ENCODE measurements at places on chromosomes 16 and 17.

GRCh38 chr17:8068736-8069586 lies 18.6 kb downstream of the ALOX12B start:
- DNase-seq, result no peak

- peak; percentile 90 for DNase-seq
These were observed 108.9 kb downstream of the ENGASE start for GRCh38 chr17:79183293-79184158.

GRCh38 chr16:25403852-25404251 lies 146.2 kb upstream of the ZKSCAN2 start:
- no peak for DNase-seq

GRCh38 chr16:8572919-8573724 lies 17.2 kb downstream of the TMEM114 start:
- DNase-seq, result peak; percentile 38

- DNase-seq, result no peak
These were observed 19.5 kb upstream of the RNF43 start for GRCh38 chr17:58436805-58437239.

DNA sequence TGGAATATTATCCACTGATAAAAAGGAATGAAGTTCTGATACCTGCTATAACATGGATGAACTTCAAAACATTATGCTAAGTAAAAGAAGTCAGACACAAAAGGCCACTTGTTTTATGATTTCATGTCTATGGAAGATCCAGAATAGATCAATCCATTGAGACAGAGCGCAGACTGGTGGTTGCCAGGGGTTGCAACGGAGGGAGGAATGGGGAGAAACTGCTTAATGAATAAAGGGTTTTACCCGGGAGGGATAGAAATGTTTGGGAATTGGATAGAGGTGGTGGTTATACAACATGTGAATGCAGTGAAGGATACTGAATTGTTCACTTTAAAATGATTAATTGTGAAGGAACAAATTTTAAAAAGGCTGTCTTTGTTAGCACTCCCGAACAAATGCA lies 30.2 kb downstream of the WDR59 start:
- no peak for DNase-seq

GRCh38 chr17:30961209-30962188 lies 9.3 kb upstream of the RNF135 start:
- DNase-seq, result peak; percentile 4

GRCh38 chr17:5561736-5562571 lies 22.4 kb downstream of the NLRP1 start:
- DNase-seq, result peak; percentile 38

DNA sequence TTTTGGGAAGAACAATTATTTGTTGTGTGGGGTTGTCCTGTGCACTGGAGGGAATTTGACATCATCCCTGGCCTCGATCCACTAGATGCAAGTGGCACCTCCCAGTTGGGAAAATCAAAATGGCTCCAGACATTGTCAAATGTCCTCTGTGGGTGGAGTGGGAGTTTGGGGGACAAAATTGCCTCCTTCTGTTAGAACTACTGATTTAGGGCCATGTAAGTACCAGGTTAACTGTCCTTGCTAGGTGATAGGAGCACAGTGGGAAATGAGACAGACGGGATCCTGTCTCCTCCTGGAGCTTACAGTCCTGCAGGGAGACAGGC lies 56.8 kb downstream of the ARHGAP23 start:
- no peak for DNase-seq

DNA sequence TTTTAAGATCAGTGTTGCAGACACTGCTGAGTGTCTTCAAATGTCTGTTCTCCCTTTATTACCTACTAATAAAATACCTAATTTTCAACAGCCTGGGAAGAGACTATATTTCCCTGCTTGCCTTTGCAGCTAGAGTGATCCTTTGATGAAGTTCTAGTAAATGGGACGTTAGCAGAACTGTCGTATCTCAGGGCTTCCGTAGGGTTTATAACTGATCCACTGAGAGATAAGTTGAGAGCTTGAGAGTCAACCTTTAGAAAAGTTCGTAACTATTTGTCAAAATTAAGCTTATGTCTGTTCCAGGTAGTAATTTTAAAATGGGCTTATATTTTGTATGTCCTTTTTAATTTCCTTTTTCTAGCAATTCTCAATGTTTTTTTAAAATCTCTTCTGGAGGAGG lies 527.0 kb downstream of the MAF start:
- no peak for DNase-seq

- no peak for DNase-seq
These were observed 74.5 kb downstream of the MYH10 start for GRCh38 chr17:8556074-8556473.

GRCh38 chr16:55277536-55277935 lies 46.5 kb upstream of the IRX6 start:
- DNase-seq, result no peak

DNA sequence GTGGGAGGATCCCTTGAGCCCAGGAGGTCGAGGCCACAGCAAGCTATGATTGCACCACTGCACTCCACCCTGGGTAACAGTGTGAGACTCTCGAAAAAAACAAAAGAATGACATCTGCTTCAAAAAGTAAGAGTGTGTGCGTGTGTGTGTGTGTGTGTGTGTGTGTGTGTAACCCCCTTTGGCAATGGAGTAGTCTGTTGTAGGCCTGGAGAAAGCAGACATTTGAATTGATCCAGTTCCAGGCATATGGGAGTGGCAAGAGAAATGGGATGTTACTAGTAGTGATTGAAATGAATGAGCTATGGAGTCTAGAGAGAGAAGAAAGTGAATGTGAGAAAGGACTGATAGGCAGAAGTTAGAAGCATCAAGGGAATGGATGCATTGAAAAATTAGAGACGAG lies 9.9 kb downstream of the CASC3 start:
- DNase-seq, result no peak

DNA sequence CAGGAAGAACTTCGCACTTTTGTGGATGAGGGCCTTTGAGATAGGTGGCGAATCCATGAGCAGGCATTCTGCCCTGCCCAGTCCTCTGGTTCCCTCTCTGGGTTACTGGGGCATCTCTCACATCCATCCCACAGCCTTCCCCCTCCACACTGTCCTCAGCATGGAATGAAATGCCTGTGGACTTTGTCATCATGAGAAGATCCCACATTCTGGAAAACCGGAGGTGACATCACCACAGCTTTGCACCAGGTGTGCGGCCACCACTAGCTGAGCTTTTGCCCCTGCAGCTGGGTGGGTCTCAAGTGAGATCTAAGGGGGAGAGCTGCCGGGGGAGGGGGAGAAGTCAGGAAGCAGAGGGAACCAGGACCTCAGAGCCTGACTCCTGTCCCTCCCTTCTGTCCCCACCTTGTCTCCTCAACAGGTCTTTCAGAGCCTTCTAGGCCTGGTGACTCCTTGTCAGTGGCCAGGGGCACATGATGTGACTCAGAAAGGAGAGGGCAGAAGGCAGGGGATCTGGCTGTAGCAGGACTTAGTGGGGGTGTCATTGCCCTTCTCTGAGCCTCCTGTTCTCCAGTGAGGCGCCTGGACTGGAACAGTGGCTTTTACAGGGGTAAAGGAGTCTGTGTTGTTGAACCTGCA lies 40.0 kb upstream of the DLX4 start:
- DNase-seq, result no peak

GRCh38 chr17:56596691-56597494 lies 3.4 kb downstream of the NOG start:
- DNase-seq, result peak; percentile 46

DNA sequence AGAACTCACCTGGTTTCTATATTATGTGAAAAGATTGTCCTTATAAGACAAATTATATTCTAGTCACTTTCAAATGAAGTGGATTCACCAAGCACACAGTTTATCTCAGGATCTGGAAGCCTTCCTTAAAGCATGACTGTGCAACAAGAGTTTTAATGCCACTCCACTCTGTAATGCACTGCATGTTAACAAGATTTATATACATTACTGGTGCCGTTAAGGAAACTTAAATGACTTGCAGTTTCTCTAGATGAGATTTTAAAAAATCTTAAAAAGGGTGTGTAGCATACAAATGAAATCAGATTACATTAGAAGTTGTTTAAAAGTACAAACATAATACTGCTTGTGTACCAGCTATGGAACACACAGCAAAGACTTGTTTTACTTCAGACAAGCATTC lies 150.8 kb downstream of the SNX11 start:
- no peak for DNase-seq

DNA sequence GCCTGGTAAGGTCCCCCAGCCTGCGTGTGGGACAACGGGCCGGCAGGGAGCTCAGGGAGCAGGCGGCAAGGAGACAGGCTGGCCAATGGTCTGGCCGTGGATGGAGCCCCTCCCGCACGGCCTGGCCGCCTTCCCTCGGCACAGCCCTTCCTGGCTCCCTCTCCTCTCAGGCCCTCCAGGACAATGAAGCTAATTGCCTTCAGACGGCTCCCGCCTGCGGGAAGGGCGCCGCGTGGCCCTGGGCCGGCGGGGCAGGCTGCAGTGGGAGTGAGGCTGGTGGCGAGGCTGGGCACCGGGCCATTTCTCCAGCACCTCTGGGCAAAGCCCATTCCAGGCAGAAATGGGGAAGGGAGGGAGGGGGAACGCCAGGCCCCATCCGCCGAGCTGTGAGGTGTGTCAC lies 50.9 kb downstream of the ENGASE start:
- DNase-seq, result no peak

- DNase-seq, result peak; percentile 47
These were observed 24.9 kb downstream of the CDRT15 start for GRCh38 chr17:14211801-14212200.

GRCh38 chr17:79954281-79955166 lies 81.1 kb downstream of the TBC1D16 start:
- DNase-seq, result no peak

DNA sequence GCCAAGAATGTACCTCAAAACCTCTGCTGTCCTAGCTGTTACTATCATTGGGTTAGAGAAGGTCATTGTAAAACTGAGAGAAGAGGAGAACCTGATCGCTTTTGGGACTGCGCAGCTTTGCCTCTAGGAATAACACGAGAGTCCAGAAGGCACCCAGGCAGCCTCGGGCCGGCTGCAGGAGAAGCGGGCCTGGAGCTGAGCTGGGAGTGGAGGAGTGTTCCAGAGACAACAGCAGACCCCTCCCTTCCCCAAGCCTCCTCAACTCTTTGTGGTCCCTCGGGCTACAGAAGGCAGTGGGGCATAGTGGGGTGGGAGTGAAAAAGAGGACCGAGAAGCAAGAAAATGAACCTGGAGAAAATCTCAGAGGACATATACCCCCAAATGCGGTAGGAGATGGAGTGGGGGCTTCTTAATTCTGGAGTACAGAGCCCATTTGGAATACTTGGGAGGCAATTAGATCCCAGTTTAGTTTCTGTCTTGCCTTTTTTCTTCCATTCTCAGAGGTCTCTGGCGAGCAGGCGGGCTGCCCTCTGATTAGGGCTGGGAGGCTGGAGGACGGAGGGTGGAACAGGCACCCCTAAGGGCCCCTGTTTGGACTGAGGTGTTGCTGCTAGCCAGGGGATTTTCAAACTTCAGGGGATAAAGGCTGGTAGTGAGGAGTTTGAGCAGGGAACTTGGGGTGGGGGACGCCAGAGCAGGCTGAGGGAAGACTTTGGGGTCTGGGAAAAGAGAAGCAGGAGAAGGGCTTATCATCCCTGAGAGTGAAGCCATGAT lies 13.3 kb upstream of the HOXB2 start:
- no peak for DNase-seq

GRCh38 chr16:11211977-11212797 lies 43.8 kb downstream of the SOCS1 start:
- no peak for DNase-seq

DNA sequence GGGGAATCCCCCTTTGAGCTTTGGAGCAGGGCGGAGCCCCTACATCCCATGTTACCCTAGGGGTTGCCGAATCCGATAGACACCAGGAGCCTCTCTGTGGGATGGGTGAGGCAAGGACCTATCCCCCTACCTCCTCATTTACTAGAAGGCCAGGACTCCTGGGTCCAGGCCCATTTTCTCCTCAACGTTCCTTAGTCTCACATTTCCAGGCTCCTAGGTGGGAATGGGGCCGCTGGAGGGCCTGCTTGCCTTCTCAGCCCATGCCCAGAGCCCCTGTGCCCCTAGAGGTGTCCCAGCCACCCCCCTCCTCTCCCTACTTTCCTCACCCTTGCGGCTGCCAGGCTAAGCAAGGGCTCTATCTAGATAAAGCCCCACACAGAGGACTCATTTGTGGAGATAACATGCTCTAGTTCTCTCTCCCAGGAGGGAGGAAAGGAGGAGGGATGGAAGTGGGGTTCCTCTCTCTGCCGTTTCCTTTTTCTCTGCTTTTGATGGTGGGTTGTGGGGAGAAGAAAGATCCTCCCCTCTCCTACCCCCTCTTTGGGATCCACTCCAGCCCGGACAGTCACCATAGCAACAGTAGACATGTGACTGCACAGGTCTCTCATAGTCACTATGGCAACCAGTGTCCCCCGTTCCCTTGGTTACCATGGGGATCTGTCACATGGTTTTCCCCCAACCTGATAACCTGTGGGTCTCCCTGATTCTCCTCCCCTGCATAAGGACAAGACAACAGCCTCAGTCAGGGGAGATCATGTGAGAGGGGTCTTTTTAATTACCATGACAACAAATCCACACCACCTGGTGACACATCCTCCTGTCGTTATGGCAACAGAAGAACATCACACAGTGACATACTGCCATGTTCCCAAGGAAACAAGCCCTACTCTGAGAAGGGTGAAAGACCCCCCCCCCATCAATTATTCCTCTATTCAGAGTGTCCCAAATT lies 5.2 kb downstream of the CACNA1G start:
- peak; percentile 48 for DNase-seq

DNA sequence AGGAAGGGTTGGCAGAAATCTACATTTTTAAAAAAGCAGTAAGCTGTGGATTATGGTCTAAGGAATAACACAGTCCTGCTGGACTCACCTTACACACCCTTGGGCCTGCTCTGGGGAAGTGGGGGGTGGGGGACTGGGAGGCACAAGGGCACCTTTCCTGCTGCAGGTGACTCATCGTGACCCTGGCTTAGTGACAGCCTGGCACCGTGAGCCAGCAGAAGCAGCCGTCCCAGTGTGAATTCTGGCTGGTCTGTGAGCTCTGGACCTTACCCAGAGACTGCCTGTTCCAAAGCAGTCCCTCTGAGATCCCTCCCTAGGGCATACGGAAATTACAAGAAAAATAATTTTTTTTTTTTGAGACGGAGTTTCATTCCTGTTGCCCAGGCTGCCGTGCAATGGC lies 4.2 kb upstream of the CRK start:
- DNase-seq, result no peak

- DNase-seq, result no peak
These were observed 17.2 kb upstream of the SNTB2 start for GRCh38 chr16:69169607-69170352.

DNA sequence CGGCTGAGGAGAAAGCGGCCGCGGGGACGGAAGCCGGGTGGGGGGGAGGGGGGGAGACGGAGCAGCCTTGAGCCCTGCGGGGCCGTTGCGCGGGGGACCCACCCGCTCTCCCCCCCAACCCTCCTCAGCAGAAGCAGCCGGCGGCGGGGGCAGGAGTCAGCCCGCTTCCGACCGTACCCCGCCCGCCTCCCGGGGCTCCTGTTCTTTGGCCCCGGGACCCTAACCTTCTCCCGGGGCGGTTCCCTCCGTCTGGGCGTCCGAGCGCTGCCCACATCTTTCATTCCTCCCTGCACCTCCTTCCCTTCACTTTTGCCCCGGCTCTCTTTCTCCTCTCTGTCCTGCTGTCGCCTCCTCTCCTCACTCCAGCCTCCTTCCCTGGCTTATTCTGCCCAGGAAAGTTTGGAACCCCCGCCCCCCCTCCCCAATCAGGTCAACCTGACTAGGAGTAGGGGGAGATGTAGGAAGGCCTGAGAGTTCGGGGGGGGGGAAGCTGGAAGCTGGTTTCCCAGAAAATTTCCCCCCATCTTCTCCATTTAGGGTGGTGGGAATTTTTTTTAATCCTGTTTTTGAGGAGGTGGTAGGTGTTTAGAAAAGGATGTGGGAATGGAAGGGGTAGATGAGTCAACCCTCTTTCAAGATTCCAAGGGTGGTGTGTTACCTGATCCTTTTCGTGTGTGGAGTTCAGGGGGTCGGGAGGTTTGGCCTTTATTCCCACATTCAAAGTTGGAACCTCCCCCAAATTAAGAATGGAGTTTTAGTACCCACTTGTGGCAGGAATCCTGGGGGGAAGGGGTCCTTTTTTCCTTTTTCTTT lies 427 bp upstream of the NLK start:
- DNase-seq, result no peak

Data from iPS-NIHi11 (cell line).